ENCODE measurements at places on chromosomes 1 and 21.

- no peak for DNase-seq
These were observed 3.4 kb downstream of the KIF21B start for GRCh38 chr1:201020040-201020591.

- no peak for DNase-seq
These were observed 16.7 kb downstream of the PKP1 start for GRCh38 chr1:201299968-201300367.

DNA sequence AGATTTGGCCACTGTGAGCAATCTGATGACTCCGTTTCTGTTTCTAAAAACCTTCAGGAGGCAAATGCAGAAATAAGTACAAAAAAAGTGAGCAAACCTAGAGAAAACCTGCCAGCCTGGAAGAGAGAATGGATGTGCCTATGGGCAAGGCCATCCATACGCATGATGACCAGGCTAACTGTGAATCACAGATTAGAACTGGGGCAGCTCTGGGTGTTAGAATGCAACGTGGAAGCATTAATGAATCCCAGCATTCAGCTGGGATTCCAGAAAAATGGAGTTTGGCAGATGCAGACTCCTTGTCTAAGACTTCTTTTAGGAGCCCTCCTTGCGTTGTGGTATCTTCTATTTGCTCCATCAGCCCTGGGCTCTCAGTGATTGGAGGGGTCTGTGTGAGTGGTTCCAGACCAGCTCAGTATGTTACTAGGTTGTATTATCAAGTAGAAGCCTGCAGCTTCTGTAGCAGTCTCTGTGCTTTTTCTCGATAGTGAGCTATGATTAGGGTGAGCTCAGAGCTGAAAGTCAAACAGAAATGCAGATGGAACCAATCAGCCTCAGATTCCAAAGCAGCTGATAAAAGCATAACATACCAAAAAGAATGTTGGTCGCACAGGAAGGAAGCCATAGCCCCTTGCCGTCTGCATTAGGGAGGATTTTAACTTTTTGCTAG lies 154.0 kb downstream of the PSMG1 start:
- no peak for DNase-seq

DNA sequence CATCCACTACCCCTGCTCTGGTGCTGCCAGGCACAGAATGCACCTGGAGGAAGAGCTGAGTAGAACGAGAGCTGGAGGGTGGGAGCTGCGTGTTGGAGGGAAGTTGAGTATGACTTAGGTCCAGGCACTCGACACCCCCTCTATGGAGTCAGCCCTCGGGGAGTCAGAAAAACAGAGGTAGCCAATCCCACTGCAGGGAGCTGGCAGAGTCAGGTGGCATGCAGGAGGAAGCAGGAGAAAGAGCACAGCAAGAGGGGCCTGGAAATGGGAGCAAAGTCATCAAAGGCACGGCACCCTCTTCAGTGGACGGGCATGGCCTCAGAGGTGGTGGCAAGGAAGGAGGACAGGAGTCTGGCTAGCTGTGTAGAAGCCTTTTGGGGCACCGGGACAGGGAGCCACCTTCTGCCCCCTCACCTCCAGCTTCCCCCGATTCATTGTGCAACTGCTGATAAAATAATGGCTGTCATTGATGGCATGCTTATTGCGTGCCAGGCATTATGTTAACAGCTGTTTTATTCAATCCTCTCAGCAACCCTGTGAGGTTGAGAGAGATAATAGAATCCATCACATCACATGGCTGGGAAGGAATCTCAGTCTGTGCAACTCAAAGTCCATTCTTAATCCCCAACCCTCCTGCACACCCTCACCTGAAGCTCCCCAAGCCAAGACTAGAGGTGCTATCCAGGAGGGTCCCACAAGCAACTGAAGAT lies 42.0 kb downstream of the C1orf198 start:
- no peak for DNase-seq

DNA sequence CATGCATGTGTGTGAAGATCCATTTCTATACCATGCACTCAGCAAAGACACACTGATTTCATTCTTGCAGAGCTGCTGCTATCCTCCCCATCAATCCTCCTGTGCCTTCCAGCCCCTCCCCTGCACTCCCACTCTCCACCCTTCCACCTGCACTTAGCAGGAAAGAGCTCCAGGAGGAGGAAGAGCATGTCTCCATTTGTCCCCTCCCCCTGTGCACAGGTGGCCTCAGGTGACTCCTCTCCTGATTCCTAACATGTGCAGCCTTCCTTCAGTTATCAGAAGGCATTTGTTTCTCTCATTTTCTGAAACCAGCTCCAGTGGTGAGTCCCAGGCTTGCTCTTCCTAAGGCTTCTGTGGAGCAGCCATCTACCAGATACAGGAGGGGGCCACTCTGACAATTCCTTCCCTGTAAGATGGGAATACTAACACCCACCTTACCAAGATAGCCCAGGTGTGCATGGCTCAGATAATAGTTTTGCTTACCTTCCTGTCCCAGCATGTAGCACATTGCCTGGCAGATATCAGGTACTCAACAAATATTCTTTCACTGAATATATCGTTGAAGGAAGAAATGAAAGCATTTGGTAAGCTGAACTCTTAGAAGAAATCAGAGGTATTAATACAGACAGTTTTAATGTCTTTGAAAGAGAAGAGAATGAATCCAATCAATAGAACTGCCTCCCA lies 21.9 kb upstream of the FAM3B start:
- no peak for DNase-seq
